ENCODE measurements at places on chromosomes 4 and X.

DNA sequence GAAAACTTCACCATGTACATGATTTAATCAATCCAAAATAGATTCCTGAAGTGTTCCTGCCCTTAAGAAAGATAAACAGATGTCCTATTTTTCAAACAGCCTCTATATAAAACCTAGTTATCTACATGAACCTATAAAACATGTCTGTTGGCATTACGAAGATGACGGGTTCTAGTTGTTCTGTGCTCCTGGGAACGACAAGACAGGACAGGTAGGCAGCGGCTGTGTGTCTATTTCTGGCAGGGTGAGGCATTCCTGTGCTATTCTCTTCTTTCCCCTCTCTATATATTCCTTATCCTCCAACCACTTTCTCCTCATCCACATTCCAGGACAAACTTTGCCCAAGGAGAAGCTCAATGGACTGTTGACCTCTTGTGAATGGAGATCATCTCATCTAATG is 6.1 kb downstream of the FAT1 start:
- DNase-seq, result no peak

- DNase-seq, result no peak
These were observed 97.4 kb downstream of the RASL11B start for GRCh38 chr4:52959541-52959940.

DNA sequence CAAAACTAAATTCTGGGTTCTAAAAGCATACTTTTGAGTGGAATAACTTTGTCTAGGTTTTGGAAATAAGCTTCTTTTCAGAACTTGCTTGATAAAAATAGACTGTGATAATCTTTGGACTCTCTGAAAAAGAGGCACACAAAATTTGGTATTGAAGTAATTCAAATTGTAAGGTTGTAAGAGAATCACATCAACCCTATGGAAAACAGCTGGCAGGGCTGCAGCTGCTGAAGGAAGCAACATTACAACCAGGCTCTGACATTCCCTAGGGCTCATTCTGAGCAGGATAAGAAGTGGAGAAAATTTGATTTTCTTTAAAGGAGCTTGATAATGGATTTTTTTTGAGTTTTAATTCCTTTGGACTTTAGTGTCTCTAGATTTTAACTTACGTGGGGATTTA is 147.6 kb downstream of the FSTL5 start:
- DNase-seq, result no peak

- no peak for DNase-seq
These were observed 104.5 kb upstream of the LNX1 start for GRCh38 chr4:53695540-53696463.

DNA sequence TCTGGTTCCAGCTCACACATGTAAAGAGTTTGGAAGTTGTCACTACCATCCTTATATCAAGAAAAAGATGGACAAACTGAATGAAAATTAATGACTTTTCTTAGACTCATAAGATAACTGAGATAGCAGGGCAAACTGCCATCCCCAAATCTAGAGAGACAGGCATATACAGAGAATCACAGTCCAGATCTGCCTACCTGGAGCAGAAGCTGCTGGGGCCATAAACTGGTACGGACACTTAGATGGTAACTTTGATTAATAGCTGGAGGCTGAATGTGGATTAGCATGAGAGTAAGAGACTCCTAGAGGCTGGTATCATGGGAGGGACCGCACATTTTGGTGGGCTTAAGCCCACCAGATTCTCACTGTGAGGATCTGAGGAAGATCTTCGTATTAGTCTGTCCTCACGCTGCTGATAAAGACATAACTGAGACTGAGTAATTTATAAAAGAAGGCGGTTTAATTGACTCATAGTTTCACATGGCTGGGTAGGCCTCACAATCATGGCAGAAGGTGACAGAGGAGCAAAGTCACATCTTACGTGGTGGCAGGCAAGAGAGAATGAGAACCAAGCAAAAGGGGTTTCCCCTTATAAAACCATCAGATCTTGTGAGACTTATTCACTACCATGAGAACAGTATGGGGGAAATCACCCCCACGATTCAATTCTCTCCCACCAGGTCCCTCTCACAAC is 10.8 kb upstream of the POLA1 start:
- no peak for DNase-seq

Data from DMS79 (cell line).